Right atrium auricular region (tissue), 2 donors: ENCODE measurements at places on chromosomes 4 and X. TPM values are rescaled to one million over a fixed set of nuclear protein-coding genes. Genes with fewer than 3 reads are reported as not detected.
A peak's percentile ranks its signal among the peaks of the same experiment; 100 is the strongest.

- H3K27me3 ChIP-seq, result no peaks in the 10 kb centered on the region
- no peak overlapping the region for H3K4me3 ChIP-seq
- H3K36me3 ChIP-seq, result no peaks in the 10 kb centered on the region
- no peak overlapping the region for H3K27ac ChIP-seq
- no peaks in the 10 kb centered on the region for H3K4me1 ChIP-seq
Observed at GRCh38 chr4:41318839-41319530, 62.3 kb downstream of the UCHL1 start.

DNA sequence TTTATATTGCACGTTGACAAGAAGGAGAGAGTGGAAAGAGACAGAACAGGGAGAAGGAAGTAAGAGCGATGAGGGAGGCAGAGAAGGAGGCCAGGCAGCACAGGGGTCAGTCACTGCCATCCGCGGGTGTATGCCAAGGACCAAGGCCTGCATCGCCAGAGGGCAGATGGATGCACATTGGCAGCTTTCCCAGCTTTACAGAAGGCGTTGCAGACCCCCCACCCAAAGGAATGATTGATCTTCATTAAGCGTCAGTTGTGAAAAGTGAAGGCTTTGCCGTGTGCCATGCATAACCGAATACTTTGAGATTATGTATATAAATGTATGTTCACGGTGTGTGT is 21.6 kb downstream of the PIGG start:
- H3K27ac ChIP-seq, result no peak overlapping the region

GRCh38 chr4:21848021-21848420 is 100.6 kb downstream of the KCNIP4 start:
- no peaks in the 10 kb centered on the region for H3K27me3 ChIP-seq
- no peaks in the 10 kb centered on the region for H3K36me3 ChIP-seq
- H3K4me3 ChIP-seq, result no peak overlapping the region
- H3K27ac ChIP-seq, result no peak overlapping the region
- no peaks in the 10 kb centered on the region for H3K4me1 ChIP-seq
- no peak for DNase-seq

- H3K36me3 ChIP-seq, result no peaks in the 10 kb centered on the region
- no peaks in the 10 kb centered on the region for H3K27me3 ChIP-seq
- DNase-seq, result no peak
- no peak overlapping the region for H3K4me3 ChIP-seq
- no peak overlapping the region for H3K27ac ChIP-seq
- H3K4me1 ChIP-seq, result no peaks in the 10 kb centered on the region
Observed at GRCh38 chr4:139492429-139492828, 38.5 kb downstream of the RAB33B start.

GRCh38 chr4:89245459-89245858 is 62.1 kb downstream of the GPRIN3 start:
- H3K36me3 ChIP-seq, result peaks cover 6% of the 10 kb centered on the region
- H3K27me3 ChIP-seq, result no peaks in the 10 kb centered on the region
- no peak for DNase-seq
- no peaks in the 10 kb centered on the region for H3K4me1 ChIP-seq
- no peak overlapping the region for H3K4me3 ChIP-seq

GRCh38 chr4:173159791-173160190 is 8.8 kb upstream of the GALNT7 start:
- no peak overlapping the region for H3K27ac ChIP-seq
- H3K4me3 ChIP-seq, result no peak overlapping the region
- no peaks in the 10 kb centered on the region for H3K36me3 ChIP-seq
- H3K4me1 ChIP-seq, result no peaks in the 10 kb centered on the region
- DNase-seq, result no peak

DNA sequence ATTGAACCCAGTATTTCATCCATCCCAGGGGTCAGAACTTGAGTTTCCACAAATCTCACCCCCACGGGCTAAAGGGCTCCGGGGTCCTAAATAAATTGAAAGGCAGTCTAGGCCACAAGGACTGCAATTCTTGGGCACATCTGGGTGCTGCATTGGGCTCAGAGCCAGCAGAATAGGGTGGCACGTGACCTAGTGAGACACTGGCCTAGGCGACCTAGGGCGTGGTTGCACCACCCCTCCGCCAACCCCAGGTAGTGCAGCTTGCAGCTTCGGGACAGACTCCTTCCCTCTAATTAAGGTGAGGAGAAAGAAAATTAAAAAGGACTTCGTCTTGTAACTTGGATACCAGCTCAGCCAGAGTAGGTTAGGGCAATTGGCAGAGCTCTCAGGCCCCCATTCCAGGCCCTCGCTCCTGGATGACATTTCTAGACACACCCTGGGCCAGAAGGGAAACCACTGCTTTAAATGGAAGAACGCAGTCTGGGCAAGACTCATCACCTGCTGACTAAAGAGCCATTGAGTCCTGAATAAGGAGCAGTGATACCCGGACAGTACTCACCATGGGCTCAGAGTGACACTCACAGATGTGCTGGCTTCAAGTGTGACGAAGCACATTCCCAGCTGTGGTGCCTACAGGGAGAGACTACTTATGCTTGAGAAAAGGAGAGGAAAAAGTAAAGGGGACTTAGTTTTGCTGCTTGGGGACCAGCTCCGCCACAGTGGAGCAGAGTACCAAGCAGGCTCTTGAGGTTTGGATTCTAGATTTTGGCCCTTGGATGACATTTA is 735.4 kb downstream of the FSTL5 start:
- no peaks in the 10 kb centered on the region for H3K27me3 ChIP-seq
- no peak overlapping the region for H3K27ac ChIP-seq
- DNase-seq, result no peak
- H3K4me3 ChIP-seq, result no peak overlapping the region

DNA sequence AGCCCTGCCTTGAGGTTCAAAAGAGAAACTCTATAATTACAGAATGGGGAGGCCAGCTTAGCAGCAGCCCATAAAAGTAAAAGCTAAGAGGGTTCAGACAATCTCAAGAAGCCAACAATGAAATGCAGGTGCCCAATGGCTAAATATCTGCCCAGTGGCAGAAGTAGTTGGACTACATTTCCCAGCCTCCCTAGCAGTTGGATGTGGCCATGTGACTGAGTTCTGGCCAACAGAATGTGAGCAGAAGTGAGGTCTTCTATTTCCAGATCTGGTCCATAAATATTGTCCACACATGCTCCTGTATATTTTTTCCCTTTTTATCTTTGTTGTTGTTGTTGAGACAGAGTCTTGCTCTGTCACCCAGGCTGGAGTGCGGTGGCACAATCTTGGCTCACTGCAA is 127.9 kb upstream of the NHS start:
- DNase-seq, result no peak
- no peak overlapping the region for H3K4me3 ChIP-seq
- H3K4me1 ChIP-seq, result no peaks in the 10 kb centered on the region
- H3K27ac ChIP-seq, result no peak overlapping the region
- no peaks in the 10 kb centered on the region for H3K27me3 ChIP-seq

GRCh38 chr4:186587416-186588018 is 32.1 kb upstream of the MTNR1A start:
- H3K4me3 ChIP-seq, result no peak overlapping the region
- H3K27ac ChIP-seq, result no peak overlapping the region
- peak; percentile 82 for DNase-seq
- H3K27me3 ChIP-seq, result no peaks in the 10 kb centered on the region
- no peaks in the 10 kb centered on the region for H3K4me1 ChIP-seq

GRCh38 chr4:38278255-38278654 is 318.1 kb downstream of the PTTG2 start:
- no peaks in the 10 kb centered on the region for H3K36me3 ChIP-seq
- no peak overlapping the region for H3K27ac ChIP-seq
- no peaks in the 10 kb centered on the region for H3K27me3 ChIP-seq
- no peak for DNase-seq

GRCh38 chrX:48934581-48935300 is 15.9 kb upstream of the PIM2 start:
- H3K27me3 ChIP-seq, result no peaks in the 10 kb centered on the region
- no peak overlapping the region for H3K27ac ChIP-seq
- peaks cover 27% of the 10 kb centered on the region for H3K36me3 ChIP-seq
- H3K4me3 ChIP-seq, result no peak overlapping the region
- no peaks in the 10 kb centered on the region for H3K4me1 ChIP-seq

DNA sequence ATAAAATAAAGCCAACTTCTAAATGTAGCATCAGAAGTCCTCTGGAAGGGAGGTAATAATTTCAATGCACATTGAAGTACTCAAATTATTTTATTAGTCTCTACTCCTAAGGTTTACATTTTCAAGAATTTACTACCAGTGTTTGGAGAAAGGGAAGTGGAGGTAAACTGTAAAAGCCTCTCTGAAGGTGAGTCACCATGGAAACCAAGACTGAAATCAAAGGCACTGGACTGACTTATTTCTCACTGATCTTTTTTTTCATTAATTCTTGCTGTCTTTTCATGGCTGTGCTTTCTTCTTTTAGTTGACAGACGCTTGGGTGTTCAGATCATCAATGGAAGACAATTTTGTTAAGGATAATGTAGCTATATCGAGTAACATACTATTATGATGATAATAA is 9.7 kb downstream of the SLC39A8 start:
- H3K27ac ChIP-seq, result no peak overlapping the region
- H3K36me3 ChIP-seq, result no peaks in the 10 kb centered on the region
- no peak overlapping the region for H3K4me3 ChIP-seq

DNA sequence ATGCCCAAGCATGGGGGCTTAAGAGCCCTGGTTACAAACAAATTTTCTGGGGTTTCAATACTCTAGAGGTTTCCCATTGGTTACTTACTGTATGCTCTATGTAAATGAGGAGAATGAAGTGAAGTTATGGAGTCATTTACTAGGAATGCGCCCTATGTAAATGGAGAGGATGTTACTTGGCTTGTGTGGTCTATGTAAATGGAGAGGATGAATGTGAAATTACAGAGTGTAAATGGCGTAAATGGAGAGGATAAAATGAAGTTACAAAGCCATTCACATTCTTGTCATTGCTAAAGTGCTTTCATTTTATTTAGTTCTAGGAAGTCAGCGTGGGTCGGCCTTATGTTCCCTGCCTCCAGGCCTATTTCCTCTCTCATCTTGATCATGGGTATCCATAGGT is 810.5 kb upstream of the ADGRL3 start:
- no peak for DNase-seq
- no peak overlapping the region for H3K4me3 ChIP-seq
- H3K4me1 ChIP-seq, result no peaks in the 10 kb centered on the region

- no peaks in the 10 kb centered on the region for H3K27me3 ChIP-seq
- no peaks in the 10 kb centered on the region for H3K36me3 ChIP-seq
- no peak for DNase-seq
- no peaks in the 10 kb centered on the region for H3K4me1 ChIP-seq
Observed at GRCh38 chr4:42464550-42465094, 67.3 kb downstream of the SHISA3 start.

DNA sequence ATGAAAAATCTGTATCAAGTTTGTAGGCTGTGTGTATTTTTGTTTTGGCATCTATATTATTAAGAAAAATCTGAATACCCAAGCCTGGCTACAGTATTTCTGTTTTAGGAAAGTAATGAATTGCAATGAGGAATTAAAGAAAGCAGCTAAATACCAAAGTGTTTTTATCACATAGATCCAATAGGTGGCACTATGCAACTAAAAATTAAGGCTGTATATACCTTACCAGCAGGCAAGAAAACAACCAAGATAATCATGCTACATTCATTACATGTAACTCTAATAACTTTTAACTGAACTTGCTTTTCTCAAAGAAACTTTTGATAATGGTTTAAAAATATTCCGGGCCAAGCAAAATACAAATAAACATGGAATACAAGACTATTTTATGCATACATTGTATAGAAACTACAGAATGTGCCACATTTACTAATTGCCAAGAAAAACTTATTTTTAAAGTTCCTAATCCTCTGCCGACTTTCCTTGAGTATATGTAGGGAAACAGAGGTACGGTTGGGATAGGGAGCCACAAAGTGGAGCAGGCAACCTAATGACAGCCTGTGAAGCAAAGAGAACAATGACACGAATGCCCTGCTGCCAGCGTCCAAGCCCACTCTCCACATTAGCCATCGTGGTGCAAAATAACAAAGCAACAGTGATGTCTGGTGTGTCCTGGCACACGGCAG is 63.7 kb downstream of the SEC24D start:
- H3K27me3 ChIP-seq, result no peaks in the 10 kb centered on the region
- H3K27ac ChIP-seq, result peak overlapping the region; percentile 32
- peaks cover 69% of the 10 kb centered on the region for H3K4me1 ChIP-seq
- no peak for DNase-seq

- no peaks in the 10 kb centered on the region for H3K4me1 ChIP-seq
- no peak overlapping the region for H3K4me3 ChIP-seq
- no peak overlapping the region for H3K27ac ChIP-seq
- no peaks in the 10 kb centered on the region for H3K36me3 ChIP-seq
- no peaks in the 10 kb centered on the region for H3K27me3 ChIP-seq
- no peak for DNase-seq
Observed at GRCh38 chr4:133440404-133440803, 291.3 kb downstream of the PCDH10 start.

GRCh38 chrX:130676861-130677260 is 226.1 kb downstream of the ENOX2 start:
- H3K4me3 ChIP-seq, result no peak overlapping the region
- H3K27ac ChIP-seq, result no peak overlapping the region
- H3K4me1 ChIP-seq, result no peaks in the 10 kb centered on the region
- H3K36me3 ChIP-seq, result peaks cover 3% of the 10 kb centered on the region
- DNase-seq, result no peak

DNA sequence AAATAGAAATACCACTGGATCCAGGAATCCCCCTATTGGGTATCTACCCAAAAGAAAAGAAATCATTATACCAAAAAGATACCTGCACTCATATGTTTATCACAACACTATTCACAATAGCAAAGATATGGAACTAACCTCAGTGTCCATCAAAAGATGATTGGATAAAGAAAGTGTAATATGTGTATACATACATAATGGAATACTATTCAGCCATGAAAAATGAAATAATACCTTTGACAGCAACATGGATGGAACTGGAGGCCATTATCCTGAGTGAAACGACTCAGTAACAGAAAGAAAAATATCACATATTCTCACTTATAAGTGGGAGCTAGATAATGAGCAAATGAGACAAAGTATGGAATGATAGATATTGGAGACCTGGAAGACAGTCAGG is 74.2 kb upstream of the TLR3 start:
- H3K4me1 ChIP-seq, result peaks cover 7% of the 10 kb centered on the region
- no peak overlapping the region for H3K27ac ChIP-seq
- DNase-seq, result no peak
- H3K27me3 ChIP-seq, result no peaks in the 10 kb centered on the region

DNA sequence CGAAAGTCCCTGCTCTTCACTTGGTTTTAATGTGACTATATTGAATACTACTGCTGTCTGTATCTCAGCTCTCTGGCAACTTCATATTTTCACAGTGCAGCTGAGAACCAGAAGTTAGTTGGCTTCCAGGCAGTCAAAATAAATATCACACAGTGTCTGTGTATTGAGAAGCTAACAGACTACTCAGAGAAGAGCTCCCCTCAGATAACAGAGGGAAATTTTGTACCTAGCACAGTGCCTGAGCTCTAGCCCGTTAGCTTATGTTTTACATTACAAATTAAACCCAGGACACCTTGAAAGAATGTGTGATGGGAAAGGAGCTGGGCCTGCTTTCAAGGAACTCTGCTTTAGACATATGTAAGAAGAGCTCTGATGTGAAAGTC is 22.7 kb downstream of the JADE1 start:
- peaks cover 13% of the 10 kb centered on the region for H3K36me3 ChIP-seq
- H3K4me3 ChIP-seq, result no peak overlapping the region
- DNase-seq, result no peak
- H3K27me3 ChIP-seq, result no peaks in the 10 kb centered on the region
- peak overlapping the region; percentile 61 for H3K27ac ChIP-seq
- peaks cover 70% of the 10 kb centered on the region for H3K4me1 ChIP-seq

The NPY5R gene
- 0.30 TPM for total RNA-seq

The ATG4A gene
- total RNA-seq, result 13.5 TPM

The VCX gene
- not detected for total RNA-seq

The PLK4 gene
- 2.0 TPM for total RNA-seq

The ASB5 gene
- 3.7 TPM for total RNA-seq

The HAUS3 gene
- total RNA-seq, result 4.1 TPM

The SPANXN4 gene
- total RNA-seq, result not detected

The GNRHR gene
- total RNA-seq, result not detected

The CYBB gene
- 4.4 TPM for total RNA-seq

The CLNK gene
- total RNA-seq, result not detected

The DUX4 gene
- total RNA-seq, result not detected

The SMPX gene
- total RNA-seq, result 651 TPM

The AKAP14 gene
- total RNA-seq, result not detected

The CSAG2 gene
- not detected for total RNA-seq
